ENCODE measurements at places on chromosomes 4 and X. TPM values are rescaled to one million over a fixed set of nuclear protein-coding genes. Genes with fewer than 3 reads are reported as not detected.

The RPS6KA6 gene
- total RNA-seq, result 2.3 TPM

The IQCM gene
- total RNA-seq, result not detected

The CFAP97 gene
- 50.5 TPM for total RNA-seq

The IRAK1 gene
- total RNA-seq, result 60.3 TPM

The FREM3 gene
- 0.07 TPM for total RNA-seq

The SYTL4 gene
- 4.1 TPM for total RNA-seq

The STPG2 gene
- total RNA-seq, result not detected

Data from smooth muscle cell of the pulmonary artery (primary cell).